Lung (tissue), 17 donors: ENCODE measurements at places on chromosomes 2 and 18. TPM values are rescaled to one million over a fixed set of nuclear protein-coding genes. Genes with fewer than 3 reads are reported as not detected.

DNA sequence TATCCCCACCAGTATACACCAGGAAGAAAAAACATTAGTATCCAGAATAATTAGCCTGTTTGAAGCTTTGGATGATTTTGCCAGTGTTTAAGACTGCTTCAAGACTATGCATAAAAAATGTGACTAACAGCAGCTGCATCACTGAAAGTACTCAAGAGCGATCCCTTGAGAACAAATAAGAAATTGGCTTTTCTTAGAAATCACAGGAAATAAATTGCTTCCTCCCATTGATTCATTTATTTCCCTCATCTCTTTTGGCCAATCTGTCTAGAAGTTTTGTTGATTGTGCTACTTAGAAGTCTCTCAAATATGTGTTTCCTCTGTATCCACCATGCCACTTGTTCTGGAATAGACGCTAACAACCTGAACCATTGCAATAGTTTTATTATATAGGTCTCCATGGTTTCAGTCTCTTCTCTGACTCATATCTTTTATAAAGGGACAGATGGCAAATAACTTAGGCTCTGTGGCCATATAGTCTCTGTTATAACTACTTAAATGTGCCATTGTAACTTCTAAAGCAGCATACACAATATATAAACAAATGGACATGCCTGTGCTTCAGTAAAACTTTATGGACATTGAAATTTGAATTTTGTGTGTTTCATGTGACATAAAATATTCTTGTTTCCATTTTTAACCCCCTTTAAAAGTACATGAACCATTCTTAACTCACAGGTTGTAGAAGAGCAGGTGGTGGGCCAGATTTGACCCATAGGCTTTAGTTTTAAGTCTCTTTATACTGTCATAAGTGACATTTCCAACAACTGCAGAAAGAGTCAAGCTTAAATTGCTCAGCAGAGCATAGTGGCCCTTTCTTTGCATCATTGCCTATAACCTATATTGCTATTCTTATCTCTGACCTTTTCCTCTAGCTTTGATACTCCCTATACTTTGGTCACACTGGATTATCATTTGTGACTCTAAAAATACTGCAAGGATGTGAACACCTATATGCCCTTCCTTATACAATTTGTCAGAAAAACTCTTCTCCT lies 123.9 kb downstream of the MC4R start:
- DNase-seq = no peak

- DNase-seq = no peak
These were observed 23.7 kb downstream of the ASXL2 start for GRCh38 chr2:25854613-25855012.

DNA sequence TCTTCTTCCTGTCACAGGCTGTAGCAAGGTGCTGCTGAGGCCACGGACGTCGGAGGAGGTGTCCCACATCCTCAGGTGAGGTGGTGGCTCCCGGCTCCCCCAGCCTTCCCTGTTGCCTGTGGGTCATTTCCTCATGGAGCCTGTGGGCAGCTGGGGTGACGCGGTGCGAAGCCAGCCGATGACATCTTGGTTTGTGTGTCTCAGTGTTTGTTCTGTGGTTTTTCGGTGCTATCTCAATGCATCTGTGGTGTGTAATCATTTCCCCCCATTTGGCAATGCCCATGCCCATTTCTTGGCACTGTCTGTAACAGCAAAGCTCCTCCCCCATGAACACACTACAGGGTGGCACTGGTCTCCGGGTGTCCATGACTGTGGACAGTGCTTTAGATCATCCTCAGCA lies 6.6 kb downstream of the D2HGDH start:
- no peak for DNase-seq

GRCh38 chr18:36382854-36383253 lies 85.3 kb downstream of the FHOD3 start:
- DNase-seq = no peak

DNA sequence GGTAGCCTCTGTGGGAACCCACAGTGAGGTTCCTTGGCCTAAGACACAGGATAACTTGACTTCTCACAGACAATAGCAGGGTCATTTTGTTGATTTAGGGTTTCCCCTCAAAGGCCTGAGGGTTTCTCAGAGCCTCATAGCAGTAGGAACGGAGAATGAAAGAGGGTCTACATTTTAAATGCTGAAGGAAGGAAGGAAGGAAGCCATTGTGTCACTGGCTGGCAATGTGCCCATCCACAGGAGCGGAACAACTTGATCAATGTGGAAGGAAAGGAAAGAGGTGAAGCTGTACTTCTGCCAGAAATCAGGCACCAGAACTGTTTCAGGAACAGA lies 5.1 kb downstream of the IL1B start:
- DNase-seq = no peak

EML6 gene
- 2.8 TPM for total RNA-seq

SERPINB3 gene
- not detected for total RNA-seq
